SW 1271 (cell line): ENCODE measurements at places on chromosomes 2 and 18.

DNA sequence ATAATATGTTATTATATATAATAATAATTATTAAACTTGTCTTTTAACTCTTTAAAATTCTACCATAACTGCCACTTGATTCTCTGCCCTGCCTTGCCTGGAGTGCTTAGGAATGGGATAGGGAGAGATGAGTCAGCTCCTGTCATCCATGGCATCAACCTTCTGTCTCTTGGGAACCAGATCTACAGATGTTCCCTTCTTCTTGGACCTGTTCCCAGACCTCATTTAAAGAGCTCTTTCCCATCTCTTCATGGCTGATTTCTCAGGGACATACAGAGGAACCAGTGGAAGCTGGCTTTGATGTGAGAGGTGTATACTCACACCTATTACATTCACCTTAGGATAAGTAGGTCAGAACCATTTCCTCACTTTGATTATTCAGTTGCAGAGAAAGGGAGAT, 155.3 kb upstream of the MYO3B start:
- peak; percentile 22 for DNase-seq

DNA sequence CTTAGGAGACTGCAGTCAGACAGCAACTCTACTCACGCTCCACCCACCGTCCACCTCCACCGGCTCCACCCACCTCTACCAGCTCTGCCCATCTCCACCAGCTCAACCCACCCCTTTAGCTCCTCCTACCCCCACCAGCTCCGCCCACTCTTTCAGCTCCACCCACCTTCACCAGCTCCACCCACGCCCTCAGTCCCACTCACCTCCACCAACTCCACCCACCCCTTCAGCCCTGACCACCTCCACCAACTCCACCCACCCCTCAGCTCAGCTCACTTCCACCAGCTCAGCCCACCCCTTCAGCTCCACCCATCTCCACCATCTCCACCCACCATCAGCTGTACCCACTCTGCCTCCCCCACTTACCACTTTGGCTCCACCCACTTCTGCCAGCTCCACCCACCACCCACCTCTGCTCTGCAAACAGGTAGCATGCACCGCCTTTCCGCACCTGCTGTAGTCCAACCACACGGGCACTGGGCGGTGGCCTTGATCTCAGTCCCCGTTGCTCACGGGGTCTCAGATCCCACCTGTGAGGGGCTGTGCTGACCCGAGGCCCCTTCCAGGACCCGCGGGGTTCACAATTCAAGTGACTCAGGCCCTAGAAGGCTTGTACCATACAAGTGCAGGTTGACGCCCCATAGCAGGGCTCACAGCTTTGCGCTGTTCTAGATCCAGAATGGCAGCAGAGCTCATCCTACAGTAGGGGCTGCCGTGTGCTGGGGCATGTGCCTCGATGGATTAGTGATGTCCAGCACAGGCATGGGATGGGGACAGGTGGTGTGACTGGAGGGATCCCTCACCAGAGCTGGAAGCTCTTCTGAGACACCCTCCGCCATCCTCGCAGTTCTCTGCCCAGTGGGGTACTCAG, 77.2 kb upstream of the OTOS start:
- DNase-seq, result no peak

DNA sequence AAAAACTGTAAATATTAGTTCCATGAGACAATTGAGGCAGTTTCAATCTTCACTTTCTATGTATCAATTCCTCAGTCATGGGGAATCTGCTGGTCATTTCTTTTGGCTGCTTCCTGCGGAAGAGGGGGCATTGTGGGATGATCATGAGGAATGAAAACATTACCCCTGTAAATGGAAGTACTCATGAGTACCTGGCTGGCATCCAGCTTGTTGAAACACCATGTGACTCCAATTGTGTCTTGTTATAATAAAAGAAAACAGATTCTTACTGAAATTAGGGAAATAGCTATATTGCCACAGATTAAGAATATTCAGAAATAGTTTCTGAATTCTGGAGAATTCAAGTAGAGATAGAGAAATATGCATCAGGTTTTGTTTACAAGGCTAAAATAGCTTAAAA, 41.6 kb upstream of the GPR39 start:
- no peak for DNase-seq

DNA sequence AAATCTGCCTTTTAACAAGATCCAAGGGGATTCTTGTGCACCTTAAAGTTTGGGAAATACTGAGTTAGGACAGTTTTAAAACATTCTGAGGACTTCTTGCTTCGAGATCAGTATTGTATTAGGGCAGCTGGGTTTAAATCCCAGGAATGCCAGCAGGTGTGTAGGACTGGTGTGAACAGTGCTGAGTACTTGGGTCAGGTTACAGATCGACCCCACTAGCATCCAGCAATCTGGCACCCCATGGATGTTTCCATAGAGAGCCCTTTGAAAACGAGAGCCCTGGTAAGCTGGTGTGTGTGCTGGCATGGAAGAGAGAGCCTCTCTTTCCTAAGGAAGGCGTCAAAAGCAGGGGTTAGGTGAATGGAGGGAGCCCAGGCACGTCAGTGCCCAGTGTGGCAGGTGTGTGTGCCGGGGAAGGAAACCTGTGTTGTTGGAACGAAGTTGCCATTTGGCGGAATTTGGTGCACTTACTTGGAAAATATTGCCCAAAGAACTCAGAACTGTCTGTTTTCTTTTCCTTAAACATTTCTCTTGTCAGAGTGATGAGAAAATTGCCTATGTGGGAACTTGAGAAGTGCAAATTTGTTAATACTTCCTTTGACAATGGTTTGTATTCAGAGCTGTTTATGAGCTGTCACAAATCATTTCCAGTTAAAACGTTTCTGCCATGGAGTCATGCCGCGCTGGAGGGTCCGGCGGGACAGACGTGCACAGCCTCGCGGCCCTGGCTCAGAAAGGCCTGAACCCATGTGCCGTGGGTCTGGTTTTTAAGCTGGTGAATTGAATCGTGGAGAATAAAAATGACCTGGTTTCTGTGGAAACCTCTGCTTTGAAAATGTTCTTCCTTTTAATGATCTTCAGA, 38.1 kb downstream of the LDLRAD4 start:
- DNase-seq, result no peak

GRCh38 chr2:19120941-19121750, 237.3 kb downstream of the OSR1 start:
- DNase-seq, result peak; percentile 53

- no peak for DNase-seq
Measured at GRCh38 chr2:25324905-25325592, 16.7 kb downstream of the DNMT3A start.

- no peak for DNase-seq
Measured at GRCh38 chr2:181158427-181158826, 178.0 kb downstream of the UBE2E3 start.

GRCh38 chr2:25000036-25000435, 28.3 kb upstream of the DNAJC27 start:
- DNase-seq, result no peak

DNA sequence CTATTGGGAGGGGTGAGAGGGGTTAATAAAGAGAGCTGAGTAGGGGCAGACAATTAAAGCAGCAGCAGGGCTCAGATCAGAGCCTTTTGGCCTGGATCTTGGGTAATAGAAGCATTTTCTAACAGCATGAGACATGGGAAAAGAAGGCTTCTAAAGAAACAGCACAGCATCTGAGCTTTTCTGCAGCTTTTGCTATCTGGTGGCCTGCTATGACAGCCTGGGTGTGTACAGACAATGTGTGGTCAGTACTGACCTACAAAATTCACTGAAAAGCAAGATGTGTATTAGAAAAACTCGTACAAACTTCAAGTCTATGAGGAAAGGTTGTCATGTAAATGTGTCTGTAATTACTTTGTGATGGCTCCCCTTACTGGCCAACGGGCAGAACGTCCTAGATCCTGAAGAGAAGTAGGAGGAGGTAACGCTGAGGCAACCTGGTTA, 95.6 kb downstream of the GALNT3 start:
- DNase-seq, result no peak

- no peak for DNase-seq
Measured at GRCh38 chr2:181411105-181411849, 45.9 kb upstream of the ITGA4 start.

DNA sequence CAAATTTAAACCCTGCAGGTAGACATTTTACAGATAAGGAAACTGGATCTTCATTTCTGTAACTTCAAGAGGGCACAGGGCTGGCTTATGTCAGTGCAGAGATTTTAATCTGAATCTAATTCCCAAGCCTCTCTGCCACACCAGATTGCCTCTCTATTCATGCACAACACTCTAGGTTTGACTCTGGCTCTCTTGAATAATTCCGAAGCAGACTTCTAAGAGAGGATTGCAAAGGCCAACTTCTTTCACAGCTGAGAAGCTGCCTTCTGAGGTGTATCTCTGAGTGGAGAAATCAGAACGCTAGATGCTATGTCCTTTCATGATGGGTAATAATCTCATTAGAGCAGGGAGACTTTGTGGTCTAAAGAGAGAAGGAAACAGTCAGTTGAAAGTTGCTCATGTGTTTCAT, 20.1 kb upstream of the MGAT5 start:
- DNase-seq, result no peak

- DNase-seq, result no peak
Measured at GRCh38 chr2:241041589-241042158, 43.3 kb downstream of the SNED1 start.

GRCh38 chr2:37820471-37820986, 104.6 kb upstream of the RMDN2 start:
- DNase-seq, result no peak

DNA sequence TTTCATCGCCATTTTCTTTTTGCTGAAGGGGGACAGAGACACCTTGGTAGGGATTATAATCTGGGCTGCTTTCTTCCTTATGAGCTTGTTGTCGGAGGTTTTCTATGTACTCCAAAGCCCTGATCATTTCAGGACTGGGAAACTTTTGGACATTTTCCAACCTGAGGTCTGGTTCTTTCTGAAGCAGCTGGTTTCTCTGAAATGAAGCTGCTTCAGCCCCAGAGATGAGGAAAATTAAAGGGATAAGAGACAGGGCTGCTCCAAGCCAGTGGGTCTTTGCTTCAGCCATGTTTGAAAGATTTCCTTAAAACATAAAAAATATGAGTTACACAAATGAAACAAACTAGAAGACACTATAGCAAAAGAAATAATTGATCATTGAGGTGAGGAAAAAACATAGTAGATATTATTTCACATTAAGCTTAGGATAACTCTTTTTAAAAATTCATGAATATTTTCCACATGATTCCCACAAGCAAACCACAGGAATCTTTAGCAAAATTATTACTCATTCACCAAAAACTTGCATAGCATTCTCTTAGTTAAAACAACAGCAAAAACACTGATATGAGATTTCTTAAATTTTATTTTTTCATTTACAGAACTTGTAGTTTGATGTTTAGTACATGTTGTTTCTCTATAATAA, 3.0 kb downstream of the SCG2 start:
- no peak for DNase-seq

- no peak for DNase-seq
Measured at GRCh38 chr2:121034551-121034950, 250.5 kb downstream of the TFCP2L1 start.

DNA sequence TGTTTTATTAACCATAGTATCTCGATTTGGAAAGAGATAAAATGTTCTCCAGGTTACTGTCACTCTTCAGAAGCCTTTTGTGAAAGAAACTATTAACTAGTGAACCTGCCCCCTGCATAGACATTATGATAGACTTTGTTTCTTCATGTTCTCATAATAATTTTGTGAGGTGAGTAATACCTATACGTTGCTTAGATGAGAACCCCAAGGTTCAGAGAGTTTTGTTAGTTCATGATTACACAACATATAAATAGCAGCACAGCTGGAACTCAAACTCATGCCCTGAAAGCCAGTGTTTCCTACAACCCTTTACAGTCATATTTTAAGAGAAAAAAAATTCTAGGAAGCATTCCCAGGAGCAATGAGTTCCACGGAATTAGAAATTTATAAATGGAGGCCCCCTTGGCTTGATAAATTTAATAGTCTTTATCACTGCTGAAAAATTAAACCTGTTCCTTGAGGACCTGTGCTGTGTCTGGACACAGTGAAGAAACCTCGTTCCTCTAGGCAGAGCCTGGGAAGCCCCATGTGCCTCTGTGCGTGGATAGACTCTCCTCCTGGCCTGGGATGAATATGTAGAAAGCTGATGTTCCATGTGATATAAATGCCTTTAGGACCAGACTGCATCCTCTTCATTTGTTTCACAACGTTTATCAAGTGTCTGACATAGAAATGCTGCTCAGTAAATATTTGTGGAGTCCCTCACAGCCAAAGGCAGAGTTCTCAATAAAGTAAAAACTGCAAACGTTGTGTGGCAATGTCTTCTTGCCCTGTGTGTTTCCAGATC, 1257.0 kb upstream of the GYPC start:
- no peak for DNase-seq

GRCh38 chr18:77110400-77110799, 22.2 kb downstream of the MBP start:
- no peak for DNase-seq

GRCh38 chr2:203870481-203870880, 2.9 kb downstream of the CTLA4 start:
- DNase-seq, result no peak

GRCh38 chr18:63860531-63860930, 27.0 kb upstream of the SERPINB2 start:
- no peak for DNase-seq

DNA sequence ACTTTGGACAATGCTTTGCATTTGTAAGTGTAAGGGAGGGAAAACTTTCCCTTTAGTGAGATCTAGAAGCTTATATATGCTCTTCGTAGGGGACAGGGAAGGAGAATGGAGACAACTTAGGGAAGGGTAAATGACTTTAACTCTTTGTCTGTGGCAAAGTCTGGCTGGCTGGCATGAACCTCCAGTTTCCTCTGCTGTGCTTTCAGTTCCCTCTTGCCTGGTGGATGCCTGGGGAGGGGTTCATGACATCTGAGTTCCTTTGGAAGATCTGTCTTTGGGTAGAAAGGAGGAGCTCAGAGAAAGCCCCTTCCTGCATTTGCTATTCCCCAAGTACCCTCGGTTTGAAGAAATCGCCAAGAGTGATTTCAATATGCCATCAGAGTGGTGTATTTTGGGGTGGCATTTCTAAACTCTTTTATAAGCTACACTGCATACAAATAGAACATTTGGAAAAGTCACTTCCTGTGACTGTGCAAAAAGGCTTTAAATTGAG, 143.6 kb downstream of the VAPA start:
- no peak for DNase-seq

DNA sequence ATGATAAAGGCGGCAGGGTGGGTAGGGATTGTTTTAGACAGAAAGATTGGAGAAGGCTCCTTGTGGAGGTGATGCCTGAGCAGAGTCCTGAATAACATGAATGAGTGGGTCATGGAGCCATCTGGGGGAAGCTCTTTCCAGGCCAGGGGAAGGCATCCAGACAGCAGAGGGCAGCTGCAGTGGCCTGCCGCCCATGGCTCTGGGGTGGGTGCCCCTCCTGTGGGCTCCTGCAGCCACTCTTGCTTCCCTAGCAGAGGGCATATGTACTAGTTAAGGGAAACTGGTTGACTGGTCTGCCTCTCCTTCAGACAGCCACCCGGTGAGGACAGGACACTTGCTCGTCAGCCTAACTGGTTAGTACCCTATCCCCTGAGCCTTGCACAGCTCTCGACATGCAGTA, 46.5 kb upstream of the SLC1A4 start:
- no peak for DNase-seq
